ENCODE measurements at places on chromosomes 11 and 22. TPM values are rescaled to one million over a fixed set of nuclear protein-coding genes. Genes with fewer than 3 reads are reported as not detected.

Gene DTX4
- 0.18 TPM for total RNA-seq

Gene GLYATL2
- total RNA-seq: not detected

Gene OR8B2
- not detected for total RNA-seq

Gene OR52I2
- not detected for total RNA-seq

Gene GPR83
- 0.09 TPM for total RNA-seq

Gene MS4A14
- total RNA-seq: not detected

Gene CABP4
- total RNA-seq: 0.45 TPM

Gene OR51D1
- total RNA-seq: not detected

All from endothelial cell of coronary artery (primary cell).